GM12864 (cell line): ENCODE measurements at places on chromosomes 1 and 21.

- no peak for DNase-seq
Observed at GRCh38 chr1:176896216-176896615, 268.3 kb downstream of the ASTN1 start.

DNA sequence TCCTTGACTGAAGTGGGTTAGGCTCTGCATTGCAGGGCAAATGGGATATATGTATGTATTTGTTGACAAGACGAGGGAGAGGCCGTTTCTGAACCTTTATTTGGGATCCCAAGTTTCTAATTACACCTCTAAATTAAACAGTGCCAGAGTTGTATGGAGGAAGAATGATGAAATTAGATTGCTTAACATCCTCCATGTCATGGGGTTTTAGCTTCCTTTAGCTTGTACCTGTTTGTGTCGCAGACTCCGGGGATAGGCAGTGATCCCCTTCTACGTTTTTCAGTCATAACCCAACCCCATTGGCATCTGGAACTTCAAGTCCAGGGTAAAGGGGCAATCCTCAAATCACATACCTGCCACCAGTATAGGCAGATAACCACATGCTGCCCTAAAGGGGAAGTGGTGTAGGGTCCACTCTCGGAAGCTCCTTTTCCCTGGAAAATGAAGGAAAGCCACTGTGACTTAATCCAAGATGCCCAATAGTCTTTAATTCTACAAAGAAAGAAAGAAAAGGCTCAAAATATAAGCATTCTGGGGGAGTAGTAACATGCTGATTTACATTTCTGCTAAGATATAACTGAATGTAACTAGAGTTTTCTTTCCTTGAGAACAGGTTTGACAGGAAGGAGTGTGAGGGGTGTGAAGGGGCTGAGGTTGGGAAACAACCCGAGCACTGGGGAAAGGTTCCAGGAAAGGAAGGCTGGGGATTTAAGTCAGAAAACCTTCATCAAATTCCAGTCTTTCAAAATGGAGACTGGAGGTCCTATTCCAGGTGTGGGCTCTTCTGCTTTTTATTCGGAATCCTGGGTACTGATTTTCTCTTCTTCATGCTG is 77.6 kb downstream of the RGL1 start:
- DNase-seq = no peak

GRCh38 chr1:218665221-218665620 is 320.1 kb downstream of the TGFB2 start:
- DNase-seq = no peak

- no peak for DNase-seq
Observed at GRCh38 chr1:235997931-235998330, 67.0 kb downstream of the NID1 start.

DNA sequence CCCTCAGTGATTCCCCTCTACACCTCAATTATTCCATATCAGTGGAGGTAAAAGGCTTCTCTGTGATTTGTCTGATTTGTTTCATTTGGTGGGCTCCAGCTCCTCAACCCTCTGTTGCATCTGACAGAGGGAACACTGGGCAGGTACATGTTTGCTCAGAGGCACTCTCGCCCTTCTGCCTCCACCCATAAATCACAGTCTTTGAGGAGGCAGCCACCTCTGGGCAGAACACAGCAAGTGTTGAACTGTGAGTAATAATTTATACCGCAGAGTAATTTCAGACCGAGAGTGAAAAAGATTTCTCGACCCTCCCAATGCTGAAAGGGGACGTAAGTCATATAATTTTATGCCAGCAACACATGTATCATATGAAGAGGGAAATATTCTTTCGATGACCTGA is 330.1 kb upstream of the PBX1 start:
- DNase-seq = no peak

DNA sequence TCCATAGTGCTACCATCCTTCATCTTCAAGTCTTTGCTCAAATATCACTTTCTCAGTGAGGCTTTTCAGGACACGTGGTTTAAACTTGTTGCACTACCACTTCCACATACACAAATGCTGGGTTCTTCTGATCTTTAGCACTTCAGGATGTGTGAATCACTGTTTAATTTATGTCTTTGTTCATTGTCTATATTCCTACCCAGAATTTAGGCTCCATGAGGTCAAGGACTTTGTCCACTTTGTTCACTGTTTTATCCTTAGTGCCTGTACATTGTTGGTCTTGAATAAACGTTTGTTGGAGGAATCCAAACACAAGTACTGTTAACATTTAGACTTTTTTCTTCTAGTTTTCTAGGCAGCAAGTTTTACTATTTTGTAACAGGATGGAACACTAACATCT is 42.6 kb upstream of the RALGPS2 start:
- DNase-seq = no peak

DNA sequence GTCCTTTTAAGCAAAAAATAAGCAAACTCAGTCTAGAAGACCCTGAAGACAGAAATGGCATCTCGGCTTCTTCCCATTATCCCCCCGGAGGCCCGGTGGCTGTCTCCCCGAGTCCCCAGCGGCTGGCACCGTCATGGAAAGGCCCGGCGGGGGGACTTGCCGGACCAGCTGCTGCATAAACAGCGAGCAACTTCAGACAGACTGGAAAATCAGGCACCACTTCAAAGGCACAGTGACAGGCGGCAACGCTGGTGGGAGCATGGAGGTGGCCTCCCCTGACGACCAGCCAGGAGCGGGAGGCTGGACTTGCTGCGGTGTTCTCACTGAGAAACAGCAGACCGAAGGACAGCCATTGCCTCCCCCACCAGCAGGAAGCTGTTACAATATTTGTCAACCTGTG is 18.4 kb upstream of the C1QA start:
- DNase-seq = no peak

DNA sequence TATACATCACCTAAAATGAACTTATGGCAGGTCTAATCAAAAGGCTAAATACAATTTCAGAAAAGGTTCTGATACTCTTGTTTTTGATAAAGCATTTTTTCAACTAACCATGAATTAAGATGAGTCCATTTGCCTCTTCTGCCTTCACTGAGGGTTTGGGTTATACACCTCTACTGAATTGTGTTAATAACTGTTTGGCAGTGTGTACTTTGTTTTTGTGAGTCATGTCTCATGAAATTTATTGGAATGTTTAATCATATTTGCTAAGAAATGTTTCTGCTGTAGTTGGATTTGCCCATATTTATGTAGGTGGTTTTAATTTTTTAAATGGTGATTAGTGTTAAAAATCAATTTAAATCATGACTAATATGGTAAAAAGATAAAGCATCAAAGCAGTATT is 190.5 kb downstream of the HS2ST1 start:
- DNase-seq = no peak

- peak; percentile 57 for DNase-seq
Observed at GRCh38 chr1:162633081-162633762, 958 bp downstream of the DDR2 start.

DNA sequence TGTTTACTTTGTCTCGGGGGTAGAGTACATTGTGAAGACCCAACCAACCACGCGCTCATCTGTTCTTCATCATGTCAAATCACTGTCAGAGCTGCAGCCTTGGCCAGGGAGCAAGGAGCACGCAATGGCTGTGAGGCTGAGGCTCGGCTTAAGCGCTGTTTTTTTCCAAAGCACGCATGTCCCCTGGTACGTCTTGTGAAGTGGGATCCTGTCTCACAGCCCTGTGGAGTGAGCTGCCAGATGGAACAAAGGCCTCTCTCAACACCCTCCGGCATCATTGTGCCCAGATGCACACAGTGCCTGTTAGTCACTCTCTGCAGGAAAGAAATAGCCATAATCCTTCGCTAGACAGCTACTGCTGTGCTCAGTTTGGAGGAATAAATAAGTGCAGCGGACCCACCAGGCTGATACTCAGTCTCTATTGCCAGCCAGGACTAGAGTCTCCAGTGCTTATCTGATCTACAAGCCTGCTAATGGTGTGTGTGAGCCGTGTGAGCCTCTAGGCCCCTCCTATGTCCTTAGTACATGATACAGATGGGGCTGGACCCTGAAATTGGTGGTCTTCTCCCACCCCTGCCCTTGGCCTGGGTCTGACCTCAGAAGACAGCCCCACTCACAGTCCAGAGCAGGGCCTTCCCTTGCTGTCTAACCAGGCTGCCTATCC is 91.3 kb upstream of the COA6 start:
- no peak for DNase-seq

DNA sequence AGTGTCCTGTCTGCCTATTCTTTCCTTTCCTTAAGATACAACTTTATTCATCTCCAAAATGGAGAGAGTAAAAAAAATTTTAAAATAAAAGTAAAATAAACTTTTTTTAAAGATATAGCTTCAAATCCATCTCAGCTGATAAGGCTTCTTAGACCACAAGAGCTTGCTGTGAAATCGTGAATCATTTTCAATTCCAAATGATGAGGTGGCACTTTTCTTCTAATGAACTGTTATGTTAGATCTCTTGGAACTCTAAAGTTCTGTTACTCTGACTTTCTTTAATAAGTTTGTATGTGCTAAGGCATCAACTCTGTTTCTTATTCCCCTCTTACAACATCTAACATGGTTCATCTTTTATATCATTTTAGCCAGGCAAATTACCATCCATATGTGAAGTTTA is 4.5 kb downstream of the SH3GLB1 start:
- no peak for DNase-seq

- DNase-seq = no peak
Observed at GRCh38 chr1:46522184-46522968, 29.1 kb downstream of the KNCN start.

DNA sequence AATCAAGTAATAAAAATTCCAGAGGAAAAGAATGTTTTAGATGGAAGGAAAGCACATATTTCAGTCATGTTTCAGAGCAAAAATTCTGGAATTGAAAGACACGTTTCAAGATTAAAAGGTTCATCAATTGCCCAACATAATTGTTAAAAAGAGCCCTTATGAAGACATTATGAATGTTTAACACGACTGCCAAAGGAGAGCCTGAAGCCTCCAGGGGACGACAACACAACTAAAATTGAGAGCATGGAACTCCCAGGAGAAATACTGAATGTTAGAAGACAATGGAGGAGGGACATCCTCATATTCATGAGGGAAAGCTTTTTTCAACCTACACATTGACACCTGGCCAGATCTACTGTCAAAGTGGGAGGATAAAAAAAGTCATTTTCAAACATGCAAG is 16.0 kb downstream of the OR2T11 start:
- DNase-seq = no peak

GRCh38 chr1:184691719-184692324 is 62.8 kb downstream of the EDEM3 start:
- DNase-seq = no peak

DNA sequence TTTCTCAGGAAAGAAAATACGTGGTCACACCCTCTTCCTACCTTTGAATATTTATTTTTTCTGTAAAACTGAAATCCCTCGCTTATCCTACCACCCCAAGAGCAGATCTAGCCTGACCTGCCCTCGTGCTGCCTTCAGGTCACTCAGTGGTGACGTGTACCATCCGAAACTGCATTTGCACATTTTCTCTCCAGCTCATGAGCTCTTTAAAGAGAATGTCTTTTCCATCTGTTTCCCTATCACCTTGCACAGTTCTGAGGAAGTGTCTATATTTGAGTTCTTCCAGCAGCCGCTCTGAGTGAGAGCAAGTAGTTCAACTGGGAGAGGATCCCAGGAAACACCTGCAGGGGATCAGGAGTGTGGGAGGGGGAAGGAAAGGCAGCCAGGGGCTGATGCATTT is 91.7 kb downstream of the OMA1 start:
- DNase-seq = no peak

DNA sequence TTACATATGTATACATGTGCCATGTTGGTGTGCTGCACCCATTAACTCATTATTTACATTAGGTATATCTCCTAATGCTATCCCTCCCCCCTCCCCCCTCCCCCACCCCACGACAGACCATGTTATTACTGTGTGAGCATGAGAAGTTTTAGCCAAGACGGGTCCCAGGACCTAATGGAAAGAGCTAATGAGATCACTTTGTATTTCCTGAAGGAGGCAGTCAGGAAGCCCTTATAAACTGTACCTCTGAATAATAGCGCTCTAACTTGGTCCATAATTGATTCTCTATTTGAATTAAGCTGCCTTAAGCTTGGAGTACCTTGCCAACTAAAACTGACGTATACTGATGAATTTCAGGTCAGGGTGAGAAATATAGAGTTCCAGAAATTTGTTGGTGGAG is 4.1 kb upstream of the NEGR1 start:
- no peak for DNase-seq

- no peak for DNase-seq
Observed at GRCh38 chr21:34576041-34576511, 38.8 kb downstream of the RCAN1 start.

DNA sequence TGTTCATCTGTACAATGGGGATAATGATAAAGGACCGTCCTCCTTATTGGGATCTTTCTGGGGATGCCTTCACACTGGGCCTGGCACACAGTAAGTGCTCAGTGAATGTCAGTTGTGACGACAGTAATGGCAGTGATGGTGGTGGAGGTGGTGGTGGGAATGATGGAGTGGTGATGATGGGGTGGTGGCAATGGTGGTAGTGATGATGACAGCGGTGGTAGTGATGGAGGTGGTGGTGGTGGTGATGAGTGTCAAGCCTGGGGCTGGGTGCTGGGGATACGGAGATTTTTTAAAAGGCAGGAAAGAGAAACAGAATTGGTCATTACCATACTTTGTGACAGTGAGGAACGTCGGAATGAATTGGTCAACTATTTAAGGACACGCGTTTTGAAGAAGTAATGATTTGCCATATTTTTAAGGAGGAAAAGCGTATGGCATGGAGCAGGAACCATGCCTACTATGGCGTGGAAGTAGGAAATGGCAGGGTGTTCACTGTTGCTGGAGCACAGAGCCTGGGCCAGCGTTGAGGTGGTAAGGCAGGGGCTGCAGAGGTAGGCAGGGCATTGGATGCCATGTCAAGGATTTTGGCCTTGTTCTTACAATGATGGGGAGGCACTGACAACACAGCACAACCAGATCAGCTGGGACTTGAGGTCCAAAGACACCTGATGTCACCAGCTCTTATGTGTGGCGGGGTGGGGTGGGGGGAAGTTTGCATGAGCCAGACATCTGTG is 128.7 kb downstream of the ACTL8 start:
- no peak for DNase-seq

- DNase-seq = no peak
Observed at GRCh38 chr1:199161319-199161680, 522.5 kb downstream of the PTPRC start.

GRCh38 chr1:58574816-58575215 is 2.2 kb downstream of the TACSTD2 start:
- no peak for DNase-seq

DNA sequence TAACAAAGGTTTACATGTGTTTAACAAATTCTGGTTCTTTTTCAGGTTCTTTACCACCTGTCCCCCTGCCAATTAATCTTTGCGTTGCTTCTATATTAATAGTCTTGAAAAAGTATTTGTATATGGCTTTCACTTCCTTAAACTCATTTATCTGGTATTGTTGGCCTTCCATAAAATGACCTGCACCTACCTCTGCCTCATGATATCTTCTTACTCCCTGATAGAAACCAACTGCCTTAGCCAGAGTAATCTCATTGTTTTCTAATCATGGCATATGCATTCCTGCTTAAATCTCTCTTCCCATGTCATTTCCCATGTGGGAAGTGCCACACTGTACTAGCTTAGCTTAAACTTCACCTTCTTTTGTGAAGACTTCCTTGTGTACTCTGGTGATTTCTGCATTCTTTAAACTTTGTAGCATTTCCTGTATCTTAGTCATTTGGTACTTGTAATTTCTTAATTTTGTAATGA is 8.7 kb downstream of the SMG7 start:
- no peak for DNase-seq

- DNase-seq = no peak
Observed at GRCh38 chr21:20997636-20998455, at the start of gene NCAM2. Gene NCAM2 (plus strand): TSS chr21:20998409.

- no peak for DNase-seq
Observed at GRCh38 chr21:39658066-39658465, 45.3 kb downstream of the B3GALT5 start.
